IPS DF 19.7 (cell line): ENCODE measurements at places on chromosomes 3 and 15.

DNA sequence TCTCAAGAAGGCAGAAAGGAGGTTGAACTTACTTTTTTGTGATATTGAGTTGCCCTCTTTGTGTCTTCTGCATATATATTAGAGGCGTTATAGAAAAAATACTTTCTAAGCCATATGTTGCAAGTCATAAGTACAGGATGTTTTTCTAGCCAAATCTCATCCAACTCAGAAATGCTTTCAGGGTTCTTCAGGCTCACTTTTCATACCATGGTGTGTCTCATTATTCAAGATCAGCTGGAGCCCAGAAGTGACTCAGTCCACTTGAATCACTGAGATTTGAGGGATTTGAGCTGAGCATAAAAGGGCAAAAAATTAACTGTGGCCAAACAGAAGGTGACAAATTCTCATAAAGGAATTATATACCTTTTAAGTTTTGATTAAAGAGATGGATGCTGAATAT is 157.3 kb downstream of the WNT5A start:
- DNase-seq: no peak

- DNase-seq: no peak
Measured at GRCh38 chr3:120689395-120689794, 7.4 kb upstream of the HGD start.

- DNase-seq: no peak
Measured at GRCh38 chr3:82973791-82974190, 1212.3 kb upstream of the GBE1 start.

- no peak for DNase-seq
Measured at GRCh38 chr15:43880406-43881194, 53.8 kb downstream of the WDR76 start.
